ENCODE measurements at places on chromosomes 5 and 9.

DNA sequence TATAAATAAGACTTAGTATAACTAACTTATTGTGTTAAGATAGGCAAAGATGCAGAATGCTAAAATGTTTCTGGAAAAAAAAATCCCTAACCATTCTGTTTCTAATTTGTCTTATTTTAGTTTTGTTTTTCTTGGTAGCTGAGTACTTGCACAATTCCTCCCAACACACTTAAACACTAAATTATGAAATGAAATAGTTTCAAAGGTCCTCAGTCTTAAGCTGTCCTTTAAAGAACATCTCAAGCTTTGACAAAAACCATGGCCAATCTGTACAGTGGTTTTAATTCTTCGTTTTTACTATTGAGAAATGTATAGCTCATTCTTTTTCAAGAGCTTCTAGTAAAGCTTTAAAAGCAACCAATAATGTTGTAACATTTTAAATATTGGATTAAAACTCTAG, 171.5 kb downstream of the EDIL3 start:
- H3K36me3 ChIP-seq: no peaks in the 10 kb centered on the region
- H3K27ac ChIP-seq: no peak overlapping the region
- H3K4me3 ChIP-seq: no peak overlapping the region

DNA sequence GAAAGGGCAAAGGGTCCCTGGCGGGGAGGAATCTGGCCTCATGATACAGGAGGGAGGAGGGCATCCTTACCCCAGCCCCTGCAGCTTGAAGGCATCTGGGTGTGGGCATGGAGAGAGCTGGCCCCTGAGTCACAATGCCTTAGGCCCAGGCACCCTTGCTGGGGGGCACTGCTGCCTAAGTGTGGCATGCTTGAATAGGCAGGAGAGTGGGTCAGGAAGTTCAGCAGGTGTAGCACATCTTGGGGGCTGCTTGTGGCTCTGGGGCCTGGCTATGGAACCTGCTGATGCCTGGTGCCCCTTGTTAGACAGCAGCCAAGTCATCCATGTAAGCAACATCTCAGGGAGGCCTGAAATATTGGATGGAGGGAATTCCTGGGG, 63.1 kb downstream of the HSPA4 start:
- no peak overlapping the region for H3K4me3 ChIP-seq
- no peaks in the 10 kb centered on the region for H3K36me3 ChIP-seq
- H3K27ac ChIP-seq: no peak overlapping the region
- peaks cover 7% of the 10 kb centered on the region for H3K27me3 ChIP-seq

DNA sequence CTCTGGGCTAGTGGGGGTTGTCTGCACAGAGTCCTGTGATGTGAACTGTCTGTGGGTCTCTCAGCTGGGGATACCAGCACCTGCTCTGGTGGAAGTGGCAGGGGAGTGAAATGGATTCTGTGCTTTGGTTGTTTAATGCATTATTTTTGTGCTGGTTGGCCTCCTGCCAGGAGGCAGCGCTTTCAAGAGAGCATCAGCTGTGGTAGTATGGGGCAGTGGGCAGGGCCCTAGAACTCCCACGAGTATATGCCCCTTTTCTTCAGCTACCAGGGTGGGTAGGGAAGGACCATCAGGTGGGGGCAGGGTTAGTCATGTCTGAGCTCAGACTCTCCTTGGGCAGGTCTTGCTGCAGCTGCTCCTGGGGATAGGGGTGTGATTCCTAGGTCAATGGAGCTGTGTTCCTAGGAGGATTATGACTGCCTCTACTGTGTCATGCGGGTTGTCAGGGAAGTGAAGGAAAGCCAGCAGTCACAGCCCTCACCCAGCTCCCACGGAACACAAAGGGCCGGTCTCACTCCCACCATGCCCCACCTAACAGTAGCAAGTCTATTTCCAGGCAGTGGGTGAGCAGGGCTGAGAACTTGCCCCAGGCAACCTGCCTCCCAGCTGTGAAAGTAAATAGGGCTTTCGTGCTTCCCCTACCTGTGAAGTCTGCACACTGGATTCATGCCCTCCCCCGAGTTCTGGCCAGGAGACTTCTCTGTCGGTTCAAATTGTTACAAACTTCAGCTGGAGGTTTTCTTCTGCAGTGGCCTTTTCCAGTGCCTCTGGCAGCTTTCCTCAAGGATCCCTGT, 25.7 kb upstream of the FAM81B start:
- H3K4me3 ChIP-seq: no peak overlapping the region
- H3K27me3 ChIP-seq: no peaks in the 10 kb centered on the region
- no peaks in the 10 kb centered on the region for H3K4me1 ChIP-seq
- no peaks in the 10 kb centered on the region for H3K36me3 ChIP-seq
- no peak overlapping the region for H3K27ac ChIP-seq

- no peak overlapping the region for H3K27ac ChIP-seq
- DNase-seq: no peak
- H3K36me3 ChIP-seq: no peaks in the 10 kb centered on the region
These were observed 34.1 kb upstream of the NR4A3 start for GRCh38 chr9:99787556-99787955.

GRCh38 chr9:123922911-123923310, 7.0 kb downstream of the DENND1A start:
- no peak for DNase-seq
- H3K4me1 ChIP-seq: peaks cover 4% of the 10 kb centered on the region
- no peaks in the 10 kb centered on the region for H3K27me3 ChIP-seq
- H3K36me3 ChIP-seq: no peaks in the 10 kb centered on the region
- no peak overlapping the region for H3K4me3 ChIP-seq
- no peak overlapping the region for H3K27ac ChIP-seq

- no peaks in the 10 kb centered on the region for H3K36me3 ChIP-seq
- DNase-seq: peak; percentile 5
- no peak overlapping the region for H3K27ac ChIP-seq
- no peaks in the 10 kb centered on the region for H3K27me3 ChIP-seq
- 0 out of 2 replicates have a peak, but pooled peaks cover 1% of the 10 kb centered on the region for H3K4me1 ChIP-seq
These were observed 85.2 kb downstream of the ATG10 start for GRCh38 chr5:82057051-82057450.

DNA sequence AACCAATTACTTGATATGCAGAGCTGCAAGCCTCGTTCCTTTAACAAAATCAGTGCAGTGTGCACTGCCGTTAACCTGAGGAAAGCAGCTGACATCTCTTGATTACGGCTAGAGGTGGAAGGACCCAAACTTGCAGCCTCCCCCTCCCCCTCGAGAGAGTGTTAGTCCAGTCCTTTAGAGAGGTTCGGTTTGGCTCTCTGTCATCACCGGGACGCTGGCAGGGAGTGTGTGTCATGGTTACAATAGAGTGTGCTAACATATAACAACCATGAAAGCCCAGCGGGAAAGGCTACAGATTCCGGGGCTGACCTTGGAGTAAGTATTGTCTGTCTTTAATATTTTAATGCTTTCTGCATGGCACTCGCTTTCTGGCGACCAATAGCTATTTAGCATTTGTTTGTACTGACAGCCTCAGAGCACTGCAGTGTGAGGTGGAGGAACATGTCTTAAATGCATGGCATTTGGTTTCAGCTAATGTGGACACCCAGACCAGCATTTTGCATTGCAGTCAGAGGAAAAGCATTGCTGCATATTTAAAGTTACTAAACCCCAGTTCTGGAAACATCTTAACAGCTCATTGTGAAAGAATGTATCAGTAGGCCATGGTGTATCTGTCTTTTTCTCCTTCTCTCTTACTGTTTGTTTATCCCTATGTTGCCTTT, 237.5 kb downstream of the CD180 start:
- H3K27ac ChIP-seq: peak overlapping the region; percentile 81
- peak; percentile 80 for DNase-seq
- no peaks in the 10 kb centered on the region for H3K36me3 ChIP-seq

GRCh38 chr5:5857396-5857795, 434.9 kb downstream of the ICE1 start:
- no peak for DNase-seq
- H3K36me3 ChIP-seq: no peaks in the 10 kb centered on the region
- no peak overlapping the region for H3K4me3 ChIP-seq
- no peaks in the 10 kb centered on the region for H3K4me1 ChIP-seq
- H3K27me3 ChIP-seq: no peaks in the 10 kb centered on the region

DNA sequence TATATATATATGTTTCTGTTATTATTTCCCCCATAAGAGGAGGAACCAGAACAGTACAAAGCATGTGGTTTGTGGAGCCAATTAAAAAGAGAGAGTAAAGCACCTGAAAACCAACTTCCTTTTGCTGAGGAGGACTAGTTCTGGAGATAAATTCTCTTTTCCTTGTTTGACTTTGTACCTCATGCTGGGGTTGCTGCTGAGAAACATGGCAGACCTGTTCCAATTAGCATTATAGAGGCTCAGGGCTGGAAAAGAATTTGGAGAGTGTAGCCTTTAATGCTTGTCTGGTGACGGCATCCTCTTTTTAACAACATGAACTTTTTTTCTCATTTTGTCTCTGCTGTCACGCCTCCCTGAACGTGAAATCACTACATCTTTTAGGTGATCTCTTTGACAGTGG, 32.8 kb upstream of the NMUR2 start:
- no peak for DNase-seq
- no peak overlapping the region for H3K27ac ChIP-seq
- no peaks in the 10 kb centered on the region for H3K27me3 ChIP-seq
- H3K36me3 ChIP-seq: no peaks in the 10 kb centered on the region
- H3K4me1 ChIP-seq: no peaks in the 10 kb centered on the region

DNA sequence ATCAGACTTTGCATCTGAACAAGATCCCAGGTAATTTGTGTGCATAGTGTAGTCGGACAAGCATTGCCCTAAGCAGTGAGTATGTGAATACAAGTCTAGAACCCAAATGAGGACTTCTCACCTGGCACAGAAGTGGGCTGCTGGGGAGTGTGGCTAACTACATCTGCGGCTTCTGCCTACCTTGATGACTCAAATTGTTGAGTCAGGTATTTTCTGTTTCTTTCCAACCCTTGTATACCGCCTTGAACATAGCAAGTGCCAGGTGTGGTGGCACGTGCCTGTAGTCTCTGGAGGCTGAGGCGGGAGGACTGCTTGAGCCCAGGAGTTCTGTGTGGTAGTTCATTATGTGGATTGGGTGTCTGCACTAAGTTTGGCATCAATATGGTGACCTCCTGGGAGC, 7.9 kb upstream of the JADE2 start:
- DNase-seq: no peak
- H3K36me3 ChIP-seq: no peaks in the 10 kb centered on the region
- no peak overlapping the region for H3K4me3 ChIP-seq
- peaks cover 1% of the 10 kb centered on the region for H3K4me1 ChIP-seq

DNA sequence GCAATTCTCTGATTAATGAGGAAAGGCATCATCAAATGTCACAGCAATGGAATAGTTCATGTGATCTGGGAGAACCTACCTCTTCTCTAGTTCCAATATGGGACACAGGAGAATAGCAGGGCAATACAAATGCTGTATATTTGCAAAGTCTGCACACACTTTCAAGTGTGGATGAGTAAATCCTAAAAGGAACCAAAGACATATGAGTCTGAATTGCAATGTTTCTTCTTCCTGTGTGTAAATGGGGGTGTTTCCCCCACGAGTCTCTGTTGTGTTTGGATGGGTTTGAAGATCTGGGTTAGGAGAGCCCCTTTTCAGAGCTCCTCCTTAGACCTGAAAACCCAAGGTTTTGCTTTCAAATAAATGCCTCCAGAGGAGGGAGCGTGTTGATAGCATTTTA, 26.9 kb downstream of the SLC46A2 start:
- H3K36me3 ChIP-seq: peaks cover 3% of the 10 kb centered on the region
- no peaks in the 10 kb centered on the region for H3K27me3 ChIP-seq
- H3K4me3 ChIP-seq: no peak overlapping the region
- no peak for DNase-seq
- H3K27ac ChIP-seq: no peak overlapping the region

GRCh38 chr9:121237916-121238315, 30.0 kb upstream of the GSN start:
- no peak overlapping the region for H3K27ac ChIP-seq
- H3K4me1 ChIP-seq: peaks cover 17% of the 10 kb centered on the region
- H3K4me3 ChIP-seq: no peak overlapping the region
- H3K36me3 ChIP-seq: no peaks in the 10 kb centered on the region
- no peak for DNase-seq

GRCh38 chr5:14358536-14358935, 215.4 kb downstream of the TRIO start:
- peaks cover 10% of the 10 kb centered on the region for H3K4me1 ChIP-seq
- no peak for DNase-seq
- H3K36me3 ChIP-seq: peaks cover 72% of the 10 kb centered on the region

- peaks cover 48% of the 10 kb centered on the region for H3K36me3 ChIP-seq
- no peak overlapping the region for H3K27ac ChIP-seq
- no peak overlapping the region for H3K4me3 ChIP-seq
- H3K4me1 ChIP-seq: peaks cover 18% of the 10 kb centered on the region
- H3K27me3 ChIP-seq: no peaks in the 10 kb centered on the region
These were observed 57.4 kb downstream of the PSMB7 start for GRCh38 chr9:124357721-124358361.

DNA sequence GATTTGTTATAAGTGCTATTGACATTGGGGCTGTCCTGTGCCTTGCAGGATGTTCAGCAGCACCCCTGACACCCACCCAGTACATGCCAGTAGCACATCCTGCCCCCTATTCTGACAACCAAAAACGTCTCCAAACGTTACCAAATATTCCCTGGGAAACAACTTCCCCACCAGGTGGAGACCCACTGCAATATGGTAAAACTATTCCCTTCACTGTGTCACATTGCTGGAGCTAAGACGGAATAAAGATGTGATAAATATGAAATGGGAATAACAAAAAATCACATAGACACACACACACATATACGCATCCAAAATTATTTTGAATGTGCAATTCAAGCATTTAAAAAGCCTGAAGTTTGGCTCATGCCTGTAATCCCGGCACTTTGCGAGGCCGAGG, 874.3 kb upstream of the DMAC1 start:
- H3K27ac ChIP-seq: no peak overlapping the region
- no peak overlapping the region for H3K4me3 ChIP-seq
- no peaks in the 10 kb centered on the region for H3K36me3 ChIP-seq
- DNase-seq: no peak
- no peaks in the 10 kb centered on the region for H3K4me1 ChIP-seq
- no peaks in the 10 kb centered on the region for H3K27me3 ChIP-seq

DNA sequence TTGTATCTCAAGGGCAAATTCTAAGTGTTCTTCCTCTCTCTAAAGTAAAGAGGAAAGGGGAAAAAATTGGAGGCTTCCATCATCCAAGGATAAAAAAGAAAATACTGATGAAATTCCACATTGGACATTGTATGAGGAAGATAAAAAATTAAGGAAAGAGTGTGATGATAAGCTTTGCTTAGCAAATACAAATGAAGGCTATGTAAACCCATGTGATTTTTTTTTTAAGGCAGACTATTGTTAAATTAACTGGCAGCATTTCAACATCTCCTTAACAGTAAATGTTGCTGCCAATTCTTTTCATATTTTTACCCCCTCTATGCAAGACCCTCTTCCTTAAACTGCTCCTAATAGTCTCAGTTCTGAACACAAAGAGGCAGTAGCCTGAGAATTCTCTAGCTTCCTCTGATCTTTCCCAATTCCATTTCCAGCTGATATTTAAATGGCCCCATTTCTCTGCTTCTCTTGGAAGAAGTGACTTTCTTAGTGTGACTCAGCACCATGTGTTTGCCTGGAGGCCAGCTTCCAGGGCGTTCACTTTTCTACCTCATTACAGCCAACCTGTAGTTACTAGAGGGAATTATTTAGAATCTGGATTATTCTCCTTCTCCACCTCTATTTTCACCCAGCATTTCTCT, 159.7 kb downstream of the TLE1 start:
- no peak overlapping the region for H3K4me3 ChIP-seq
- no peaks in the 10 kb centered on the region for H3K36me3 ChIP-seq
- DNase-seq: peak; percentile 58
- no peak overlapping the region for H3K27ac ChIP-seq

GRCh38 chr5:66174338-66174737, 30.2 kb downstream of the SREK1 start:
- H3K27me3 ChIP-seq: no peaks in the 10 kb centered on the region
- H3K27ac ChIP-seq: no peak overlapping the region
- no peaks in the 10 kb centered on the region for H3K4me1 ChIP-seq
- no peak overlapping the region for H3K4me3 ChIP-seq
- peak; percentile 47 for DNase-seq
- peaks cover 12% of the 10 kb centered on the region for H3K36me3 ChIP-seq
